Progenitor cell of endocrine pancreas (in vitro differentiated cells): ENCODE measurements at places on chromosomes 4 and X.

DNA sequence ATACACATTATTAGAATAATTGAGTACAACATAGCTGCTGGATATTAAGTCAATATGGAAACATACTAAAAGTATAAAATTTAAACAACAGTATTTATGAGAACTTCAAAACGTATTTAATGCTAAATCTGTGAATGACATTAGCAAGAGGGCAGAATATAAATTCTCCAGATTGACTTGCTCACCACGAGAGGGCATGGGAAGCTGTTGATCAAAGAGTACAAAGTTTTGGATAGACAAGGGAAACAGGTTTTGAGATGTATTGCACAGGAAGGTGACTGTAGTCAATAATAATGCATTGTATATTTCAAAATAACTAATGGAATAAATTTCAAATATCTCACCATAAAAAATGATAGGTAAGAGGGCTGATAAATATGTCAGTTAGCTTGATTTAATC lies 768.2 kb downstream of the CENPC start:
- no peak for DNase-seq
- no peak overlapping the region for H3K27ac ChIP-seq
- H3K27me3 ChIP-seq: no peaks in the 10 kb centered on the region
- no peaks in the 10 kb centered on the region for H3K4me1 ChIP-seq

GRCh38 chrX:33989936-33990335 lies 142.2 kb downstream of the FAM47A start:
- DNase-seq: no peak
- H3K27me3 ChIP-seq: no peaks in the 10 kb centered on the region
- H3K4me1 ChIP-seq: peaks cover 2% of the 10 kb centered on the region
- H3K4me3 ChIP-seq: no peak overlapping the region

DNA sequence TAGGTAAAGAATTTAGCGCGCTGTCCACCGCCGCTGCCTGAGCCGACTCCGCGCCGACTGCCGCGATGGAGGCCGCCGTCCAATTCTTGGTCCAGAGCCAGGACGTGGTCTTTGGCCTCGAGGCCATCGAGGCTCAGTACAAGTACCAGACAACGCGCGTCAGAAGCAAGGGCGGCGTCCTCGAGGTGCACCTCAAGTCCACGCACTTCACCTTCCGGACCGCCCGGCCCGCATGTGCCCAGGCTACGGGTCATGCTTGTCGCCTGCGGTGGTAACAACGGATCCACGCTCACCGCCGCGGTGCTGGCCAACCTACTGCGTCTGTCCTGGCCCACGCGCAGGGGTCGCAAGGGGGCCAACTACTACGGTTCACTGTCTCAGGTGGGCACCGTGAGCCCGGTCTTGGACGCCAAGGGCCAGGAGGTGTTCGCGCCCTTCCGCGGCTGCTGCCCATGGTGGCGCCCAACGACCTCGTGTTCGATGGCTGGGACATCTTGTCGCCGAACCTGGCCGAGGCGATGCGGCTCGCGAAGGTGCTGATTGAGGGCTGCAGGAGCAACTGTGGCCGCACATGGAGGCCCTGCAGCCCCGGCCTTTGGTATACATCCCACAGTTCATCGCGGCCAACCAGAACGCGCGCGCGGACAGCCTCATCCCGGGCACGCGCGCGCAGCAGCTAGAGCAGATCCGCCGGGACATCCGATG lies 128.0 kb downstream of the ANAPC4 start:
- H3K27me3 ChIP-seq: no peaks in the 10 kb centered on the region
- no peak overlapping the region for H3K4me3 ChIP-seq

- H3K4me1 ChIP-seq: no peaks in the 10 kb centered on the region
- no peaks in the 10 kb centered on the region for H3K27me3 ChIP-seq
- no peak overlapping the region for H3K4me3 ChIP-seq
- no peak for DNase-seq
- no peak overlapping the region for H3K27ac ChIP-seq
Measured at GRCh38 chrX:45749375-45749774, 548.7 kb upstream of the DIPK2B start.

DNA sequence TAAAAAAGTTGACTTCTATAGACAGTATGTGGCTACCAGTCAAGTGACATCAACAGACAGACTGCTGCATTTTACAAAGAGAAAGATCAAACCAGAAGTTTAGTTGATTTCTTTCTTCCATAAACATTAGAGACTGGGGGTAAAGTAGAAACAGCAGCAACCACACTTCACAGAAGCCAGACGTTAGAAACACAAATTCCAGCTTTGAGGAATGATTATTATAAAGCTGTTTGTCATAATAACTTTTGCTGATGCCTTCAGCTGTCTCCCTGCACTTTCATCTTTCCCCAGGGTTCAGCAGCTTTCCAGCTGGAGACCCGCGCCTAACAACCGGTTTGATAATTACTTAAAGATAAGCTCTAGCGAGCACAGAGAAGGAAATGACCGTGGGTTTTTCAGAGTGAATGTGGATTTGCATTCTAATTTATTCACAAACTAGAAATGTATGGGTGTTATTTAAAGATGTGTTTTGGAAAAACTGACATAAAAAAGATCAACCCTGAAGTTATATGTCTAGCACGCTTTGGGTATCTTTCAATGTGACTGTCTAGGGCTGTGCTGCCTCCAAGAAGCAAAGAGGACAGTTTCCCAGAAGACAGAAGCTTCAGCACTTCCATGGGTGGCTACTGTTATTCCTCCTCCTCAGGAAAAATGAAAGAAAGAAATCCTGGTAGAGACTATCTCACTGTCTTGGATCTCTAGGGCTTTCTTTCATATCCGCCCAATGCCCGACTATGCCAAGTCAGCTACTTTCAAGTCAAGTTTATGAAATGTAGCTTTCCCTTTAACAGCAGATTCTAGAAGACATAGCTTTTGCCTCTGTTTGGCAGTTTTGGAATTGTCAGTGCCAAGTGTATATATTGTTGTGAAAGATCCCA lies 15.0 kb upstream of the ENAM start:
- no peak overlapping the region for H3K4me3 ChIP-seq
- no peak for DNase-seq
- no peaks in the 10 kb centered on the region for H3K36me3 ChIP-seq
- peaks cover 27% of the 10 kb centered on the region for H3K4me1 ChIP-seq
- H3K27ac ChIP-seq: no peak overlapping the region

DNA sequence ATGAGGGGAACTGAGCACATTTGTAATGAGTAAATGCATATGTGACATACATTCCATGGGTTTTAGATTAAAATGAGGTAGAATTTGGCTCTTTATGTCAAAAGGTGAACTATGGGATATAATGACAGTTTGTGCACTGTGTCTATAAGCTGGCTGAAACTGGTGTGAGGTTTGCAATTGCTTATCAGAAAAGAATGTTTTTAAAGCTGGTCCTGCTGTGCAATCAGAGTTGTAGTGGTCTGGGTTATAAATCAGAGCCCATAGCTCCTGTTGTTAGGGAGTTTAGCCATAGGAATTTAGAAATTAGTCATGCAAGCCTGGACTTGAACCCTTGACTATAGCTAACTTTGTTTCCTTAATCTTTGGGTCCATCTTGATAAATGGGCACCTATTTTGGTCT lies 23.1 kb upstream of the GATB start:
- no peak overlapping the region for H3K4me3 ChIP-seq
- peak overlapping the region; percentile 67 for H3K27ac ChIP-seq
- DNase-seq: no peak
- H3K27me3 ChIP-seq: peaks cover 2% of the 10 kb centered on the region
- H3K4me1 ChIP-seq: peaks cover 48% of the 10 kb centered on the region
